ENCODE measurements at places on chromosomes 6 and 20.

DNA sequence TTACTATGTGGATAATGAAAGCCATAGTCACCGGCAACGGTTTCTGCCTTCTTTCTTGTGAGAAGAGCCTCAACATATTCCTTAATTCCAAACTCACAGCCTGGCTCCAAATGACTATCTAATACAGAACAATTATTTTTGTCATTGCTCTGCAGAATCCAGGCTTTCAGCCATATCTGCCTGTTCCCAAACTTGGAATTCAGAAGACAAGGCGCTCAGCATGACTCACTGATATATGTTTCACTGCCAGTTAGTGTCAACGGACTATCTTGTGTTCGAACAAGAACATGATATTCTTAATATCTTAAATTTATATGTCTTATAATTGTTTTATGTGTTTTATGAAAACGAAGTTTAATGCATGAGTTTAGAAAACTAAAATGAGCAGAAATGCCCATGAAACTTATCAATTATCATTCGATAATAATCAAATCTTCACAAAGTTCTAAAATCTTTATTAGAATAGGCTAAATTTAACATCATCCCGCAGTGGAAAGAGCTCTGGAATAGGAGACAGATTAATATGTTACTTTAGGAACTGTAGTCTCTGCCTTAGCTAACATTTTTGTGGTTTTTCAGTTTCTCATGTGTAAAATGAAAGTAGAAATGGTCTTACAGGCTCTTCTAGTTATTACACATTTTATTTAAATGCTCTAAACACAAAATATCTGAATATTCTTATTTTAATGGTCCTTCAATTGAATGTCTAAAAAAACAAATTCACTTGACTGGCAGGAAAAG, 669.3 kb upstream of the GJE1 start:
- DNase-seq = no peak

DNA sequence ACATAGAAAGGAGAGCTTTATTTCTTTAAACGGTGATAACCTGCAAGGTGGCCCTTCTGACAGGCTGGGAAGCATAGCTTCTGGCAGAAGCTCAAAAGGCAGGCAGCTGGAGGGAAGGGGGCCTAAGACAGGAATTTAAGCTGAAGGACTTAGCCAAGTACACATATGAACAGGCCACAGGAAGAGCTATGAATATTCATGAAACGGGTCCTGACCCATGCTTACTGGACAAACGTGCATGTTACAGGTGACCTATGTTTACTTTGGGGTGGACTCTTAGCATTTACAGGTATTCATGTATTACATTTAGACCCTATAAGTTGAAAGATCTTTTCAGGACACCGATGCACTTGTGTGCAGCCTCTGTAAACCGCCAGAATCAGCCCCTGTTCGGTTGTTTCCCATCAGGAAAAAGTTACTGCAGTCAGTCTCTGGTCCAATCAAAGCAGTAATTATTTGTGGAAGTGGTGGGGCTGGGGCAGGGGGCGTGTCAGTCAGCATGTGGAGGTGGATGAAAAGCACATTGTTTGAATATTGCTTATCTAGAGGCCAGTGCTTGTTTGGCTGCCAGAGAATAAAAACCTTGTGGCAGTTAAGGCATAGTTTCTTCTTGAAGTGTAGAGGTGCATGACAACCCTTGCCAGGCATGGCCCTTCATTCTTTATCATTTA, 2.9 kb upstream of the GZF1 start:
- DNase-seq = no peak

- DNase-seq = no peak
Observed at GRCh38 chr6:71402096-71402495, 113.5 kb downstream of the OGFRL1 start.

DNA sequence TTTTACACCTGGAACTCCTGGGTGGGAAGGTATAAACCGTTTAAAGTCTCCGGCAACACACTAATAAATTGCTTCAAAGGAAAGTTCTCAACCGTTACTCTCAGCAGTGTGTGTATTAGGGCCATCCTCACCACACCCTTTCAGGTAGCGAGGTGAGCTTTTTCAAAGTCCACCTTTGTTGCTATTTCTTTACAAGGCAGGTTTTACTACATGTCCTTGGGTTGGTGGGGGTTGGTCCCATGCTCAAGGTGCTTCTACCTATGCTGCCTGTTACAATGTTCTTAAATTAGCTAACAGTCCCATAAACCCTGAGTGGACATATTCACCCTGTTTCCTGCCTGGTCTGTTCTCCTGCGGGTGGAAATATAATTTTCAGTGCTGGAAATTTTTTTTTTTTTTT, 13.2 kb upstream of the OSER1 start:
- DNase-seq = no peak

GRCh38 chr6:13203145-13203544, 125.2 kb downstream of the TBC1D7 start:
- no peak for DNase-seq

DNA sequence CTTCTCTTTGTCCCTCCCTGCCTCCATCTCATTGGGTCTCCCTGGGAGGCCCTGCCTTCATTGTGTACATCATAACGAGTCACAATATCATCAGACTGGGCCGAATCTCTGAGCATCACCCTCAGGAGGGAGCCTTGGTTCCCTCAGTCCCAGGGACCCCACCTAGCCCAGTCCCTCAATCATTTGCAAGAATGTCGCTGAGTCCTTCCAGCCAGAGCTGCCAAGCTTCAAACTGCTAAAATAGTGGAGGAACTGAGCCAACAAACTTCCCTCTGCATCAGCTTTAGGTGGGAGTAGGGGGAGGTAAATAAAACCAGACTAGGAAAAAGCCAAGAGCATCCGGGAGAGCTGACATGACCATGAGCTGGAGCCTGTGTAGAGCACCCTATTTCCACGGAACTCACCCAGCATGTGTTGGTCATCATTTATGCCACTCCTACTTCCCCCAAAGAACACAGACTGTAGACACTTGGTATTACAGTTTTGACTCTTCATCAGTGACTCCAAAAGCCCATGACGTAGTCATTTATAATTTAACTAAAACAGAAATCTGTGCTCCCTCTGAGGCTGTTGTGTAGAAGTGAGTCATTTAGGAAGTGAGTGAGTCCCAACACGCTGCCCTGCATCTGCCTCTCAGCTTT, 28.8 kb upstream of the IL17A start:
- no peak for DNase-seq

DNA sequence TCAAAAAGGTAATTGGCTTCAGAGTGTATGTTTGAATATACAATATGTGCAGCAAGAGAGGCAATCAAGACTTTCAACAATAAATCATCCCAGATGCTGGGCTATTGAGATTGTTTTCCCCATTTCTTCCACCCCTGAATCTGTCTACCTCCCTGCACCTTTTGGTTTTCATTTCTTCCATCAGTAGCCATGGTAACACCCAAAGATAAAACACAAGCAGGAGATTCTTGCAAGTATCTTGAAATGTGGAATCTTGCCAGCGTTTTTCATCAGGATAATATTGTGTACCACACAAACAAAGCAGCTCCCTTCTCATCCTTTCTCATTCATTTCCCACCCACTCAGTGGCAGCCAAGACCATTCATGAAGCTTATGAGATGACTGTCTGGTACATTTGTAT, 73.0 kb upstream of the NRSN1 start:
- DNase-seq = no peak

- DNase-seq = no peak
Observed at GRCh38 chr6:137910424-137910834, 43.4 kb downstream of the TNFAIP3 start.

- DNase-seq = no peak
Observed at GRCh38 chr6:21393441-21394165, 199.9 kb upstream of the SOX4 start.

DNA sequence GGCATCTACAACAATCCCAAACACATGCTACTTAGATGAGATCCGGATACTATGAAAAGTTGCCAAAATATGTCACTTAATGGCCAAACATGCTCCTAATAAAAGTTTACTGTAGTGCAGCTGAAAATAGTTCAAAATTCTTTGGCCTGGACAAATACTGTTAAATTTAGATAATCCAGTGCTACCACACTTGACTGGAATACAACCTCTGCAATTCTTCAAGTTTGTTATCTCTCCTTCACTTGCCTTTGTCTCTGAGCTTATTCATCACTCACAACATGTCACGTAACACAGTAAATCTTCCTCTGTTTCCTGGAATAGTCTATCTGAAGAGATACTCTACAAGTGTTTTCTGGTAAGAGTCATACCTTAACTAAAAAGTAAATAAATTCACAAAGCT, 10.5 kb upstream of the PLN start:
- DNase-seq = no peak

- no peak for DNase-seq
Observed at GRCh38 chr6:89980353-89980752, 86.1 kb downstream of the GJA10 start.

DNA sequence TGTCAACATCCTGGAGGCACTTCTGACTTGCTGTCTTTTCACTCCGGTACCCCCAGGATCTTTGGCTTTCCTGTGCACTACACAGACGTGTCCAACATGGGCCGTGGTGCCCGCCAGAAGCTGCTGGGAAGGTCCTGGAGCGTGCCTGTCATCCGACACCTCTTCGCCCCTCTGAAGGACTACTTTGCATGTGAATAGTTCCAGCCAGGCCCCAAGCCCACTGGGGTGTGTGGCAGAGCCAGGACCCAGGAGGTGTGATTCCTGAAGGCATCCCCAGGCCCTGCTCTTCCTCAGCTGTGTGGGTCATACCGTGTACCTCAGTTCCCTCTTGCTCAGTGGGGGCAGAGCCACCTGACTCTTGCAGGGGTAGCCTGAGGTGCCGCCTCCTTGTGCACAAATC, 12.0 kb upstream of the MAPRE1 start:
- no peak for DNase-seq

DNA sequence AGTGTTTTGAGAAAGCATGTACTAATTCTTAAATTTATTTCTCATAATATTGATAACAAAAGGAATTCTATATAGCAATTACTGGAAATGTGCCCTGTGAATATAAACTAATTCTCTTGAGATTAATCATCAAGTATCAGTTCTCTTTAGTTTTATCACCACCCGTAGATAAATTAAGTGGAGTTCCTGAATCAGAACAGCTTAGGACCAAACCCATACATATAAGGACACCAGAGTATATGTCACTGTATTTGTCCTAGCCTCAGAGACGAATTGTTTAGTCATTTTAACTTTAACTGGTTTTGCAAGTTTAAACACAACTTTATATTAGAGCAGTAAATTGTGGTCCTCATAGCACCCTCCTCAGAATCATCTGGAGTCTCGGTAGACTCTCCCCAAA, 572.0 kb downstream of the UTRN start:
- no peak for DNase-seq

- DNase-seq = no peak
Observed at GRCh38 chr6:66623050-66623449, 916.0 kb upstream of the EYS start.

DNA sequence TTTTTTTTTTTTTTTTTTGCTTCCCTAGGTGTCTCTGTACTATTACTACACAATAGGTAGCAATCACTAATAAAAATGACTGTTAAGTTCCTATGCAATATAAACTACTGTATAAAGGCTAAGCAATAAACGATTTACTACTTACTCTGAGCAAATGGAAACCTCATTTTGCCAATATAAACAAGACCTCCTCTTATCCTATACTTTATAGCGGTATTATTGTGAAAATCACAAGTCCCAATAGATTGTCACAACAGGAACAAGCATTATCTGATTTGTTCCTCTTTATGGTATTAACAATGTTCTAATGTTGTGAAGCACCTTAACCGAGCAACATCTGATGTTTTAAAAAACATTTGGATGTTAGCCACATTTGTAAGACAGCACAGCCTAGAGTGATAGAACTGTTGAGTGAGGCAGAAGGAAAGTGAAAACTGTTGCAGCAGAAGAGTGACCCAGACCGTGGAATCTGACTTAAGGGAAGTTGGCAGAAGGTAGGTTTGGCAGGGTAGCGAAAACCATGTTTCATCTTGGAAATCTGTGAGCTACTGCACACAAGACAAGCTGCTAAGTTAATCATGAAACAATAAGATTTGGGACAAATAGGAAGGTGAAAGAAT, 94.2 kb downstream of the MYLK4 start:
- no peak for DNase-seq

DNA sequence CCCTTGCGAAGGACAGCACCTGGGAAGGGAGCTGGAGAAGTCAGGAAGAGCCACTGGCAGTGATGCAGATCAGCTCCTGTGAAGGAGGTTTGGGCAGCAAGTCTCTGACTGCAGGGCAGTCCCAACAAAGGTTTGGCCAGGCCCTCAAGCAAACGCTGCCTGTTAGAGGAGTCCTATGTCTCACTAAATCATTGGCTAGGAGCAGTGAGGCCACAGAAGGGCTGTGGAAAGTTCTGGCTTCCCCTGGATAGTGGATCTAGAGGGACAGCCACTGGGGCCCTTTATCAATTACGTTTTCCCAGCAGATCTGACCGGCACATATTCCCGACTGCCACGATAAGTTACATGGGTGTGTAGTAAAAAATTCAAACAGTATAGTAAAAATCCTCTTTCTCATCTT, 2.5 kb downstream of the TTPAL start:
- no peak for DNase-seq

DNA sequence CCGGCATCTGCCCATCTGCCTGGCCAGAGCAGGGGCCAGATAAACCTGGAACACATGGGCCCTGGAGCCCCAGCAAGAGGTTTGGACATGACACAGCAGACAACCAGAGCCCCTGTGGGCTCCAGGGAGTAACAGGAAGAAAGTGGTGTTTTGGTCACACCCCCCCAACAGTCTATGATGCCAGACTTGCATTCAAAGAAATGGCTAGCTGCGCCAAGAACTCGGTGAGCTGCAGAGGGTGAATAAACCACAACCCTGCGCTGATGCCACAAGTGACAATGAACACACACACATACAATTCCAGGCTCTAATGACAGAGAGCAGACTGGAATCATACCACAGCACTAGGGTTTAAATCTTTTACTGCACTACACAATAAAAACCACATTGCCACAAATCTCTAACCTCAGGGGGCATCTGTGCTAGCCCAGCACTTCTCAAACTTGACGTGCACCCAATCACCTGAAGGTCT, 34.0 kb downstream of the TRERF1 start:
- DNase-seq = no peak

DNA sequence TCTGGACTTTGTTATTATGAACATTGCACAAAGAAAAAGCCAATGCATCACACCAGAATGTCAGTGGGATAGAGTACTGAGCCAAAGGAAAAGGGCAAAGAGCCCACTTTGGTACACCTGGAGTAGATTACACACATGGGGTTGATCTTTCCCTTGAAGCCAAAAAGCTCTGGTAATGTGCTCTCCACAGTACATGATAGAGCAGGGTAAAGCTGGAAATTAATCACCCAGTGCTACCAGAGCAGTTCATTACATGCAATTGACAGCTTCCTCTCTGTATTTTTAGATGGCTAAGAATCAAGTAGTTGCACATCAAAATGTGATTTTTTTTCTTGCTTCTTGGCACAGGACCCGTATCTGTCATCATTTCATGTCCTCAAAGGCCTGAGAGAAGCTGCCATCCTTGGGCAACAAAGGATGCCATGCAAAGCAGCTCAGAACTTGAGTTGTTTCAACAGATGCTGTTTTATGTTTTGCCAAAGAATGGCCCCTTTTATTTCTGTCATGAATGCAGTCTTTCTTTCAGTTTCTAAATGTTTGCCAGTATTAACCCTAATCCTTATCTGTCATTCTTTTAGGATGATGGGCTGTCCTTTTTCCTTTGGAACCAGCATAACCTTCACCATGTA, 88.1 kb downstream of the HDGFL1 start:
- peak; percentile 29 for DNase-seq

GRCh38 chr6:40387871-40388264, 199.3 kb downstream of the LRFN2 start:
- no peak for DNase-seq

GRCh38 chr6:57162516-57162915, 9.6 kb upstream of the BAG2 start:
- DNase-seq = no peak
